ENCODE measurements at places on chromosomes 3 and 15. TPM values are rescaled to one million over a fixed set of nuclear protein-coding genes. Genes with fewer than 3 reads are reported as not detected.

Gene TUSC7
- not detected for total RNA-seq

DNA sequence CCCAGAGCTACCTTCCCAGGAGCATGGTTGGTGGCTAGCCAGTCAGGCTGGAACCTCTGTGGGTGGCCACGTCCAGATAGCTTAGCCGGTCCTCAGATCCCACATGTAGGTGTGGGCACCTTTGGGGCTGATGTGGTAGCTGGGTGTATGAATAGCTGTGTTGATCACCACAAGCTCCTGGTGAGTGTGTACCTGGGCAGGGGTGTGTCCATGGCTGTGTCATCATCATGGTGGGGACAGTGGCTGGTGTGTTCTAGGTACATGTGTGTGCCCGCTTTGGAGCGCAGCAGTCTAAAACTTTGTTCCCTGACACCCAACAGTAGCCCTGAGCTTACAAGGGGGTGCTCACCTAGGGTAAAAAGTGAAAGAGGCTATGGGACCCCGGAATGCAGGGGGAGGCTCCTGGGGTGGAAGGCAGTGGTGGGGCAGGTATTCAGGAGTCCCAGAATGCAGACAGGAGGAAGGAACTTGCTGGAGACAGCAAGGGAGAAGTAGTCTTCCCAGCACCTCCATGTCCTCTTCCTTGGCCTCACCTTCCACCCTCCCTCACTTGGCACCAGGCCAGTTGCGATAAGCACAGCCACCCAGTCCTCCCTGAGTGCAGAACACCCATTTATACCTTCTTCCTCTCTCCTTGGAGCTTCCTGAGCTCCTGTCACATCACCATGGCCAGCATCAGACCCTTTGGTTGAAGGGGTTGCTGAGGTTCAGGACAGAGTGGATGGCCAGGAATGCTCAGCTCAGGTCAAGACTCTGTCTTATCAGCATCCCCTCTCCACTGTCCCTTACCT lies 1.2 kb downstream of the CISH start:
- no peak for DNase-seq

DNA sequence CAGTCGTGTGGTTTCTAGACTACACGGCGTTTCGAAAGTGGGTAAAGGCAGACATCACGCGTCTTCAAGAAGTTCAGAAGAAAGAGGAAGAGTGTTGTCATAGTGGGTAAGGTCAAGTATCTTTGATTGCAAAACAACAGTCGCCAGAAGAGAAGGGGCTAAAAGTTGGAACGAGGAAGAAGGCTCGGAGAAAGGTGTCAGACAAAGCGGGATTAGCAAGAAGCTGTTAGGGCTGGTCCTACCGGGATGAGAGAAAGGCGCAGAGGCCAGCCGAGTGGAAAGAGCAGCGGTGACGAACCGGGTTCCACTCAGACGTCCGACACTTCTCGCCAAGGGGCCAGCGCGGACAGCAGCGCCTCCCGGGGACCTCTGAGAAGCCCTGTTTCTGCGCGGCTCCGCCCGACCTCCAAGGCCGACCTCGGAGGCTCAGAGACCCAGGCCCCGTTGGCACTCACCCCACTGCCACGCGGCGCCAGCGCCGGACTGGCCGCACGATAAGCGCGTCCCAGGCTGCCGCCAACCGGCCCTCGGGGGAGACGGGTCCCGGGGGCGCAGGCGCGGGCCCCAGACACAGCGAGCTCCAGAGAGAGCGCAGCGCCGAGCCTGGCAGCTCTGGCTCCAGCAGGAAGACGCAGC lies 436 bp downstream of the ADPGK start:
- peak; percentile 43 for DNase-seq

- DNase-seq = no peak
These were observed 956 bp downstream of the FGF12 start for GRCh38 chr3:192726385-192726784.

- DNase-seq = no peak
These were observed 16.9 kb downstream of the FAM43A start for GRCh38 chr3:194702545-194702944.

Gene ARHGEF3
- 12.0 TPM for total RNA-seq

All from renal cortical epithelial cell (primary cell).